NCI-H446 treated with DMSO at 0.1 percent for 48 hours (cell line): ENCODE measurements at places on chromosomes 3 and 15.
A peak's percentile ranks its signal among the peaks of the same experiment; 100 is the strongest.

- no peak for DNase-seq
Observed at GRCh38 chr3:102593812-102594602, 159.2 kb downstream of the ZPLD1 start.

GRCh38 chr3:106428565-106428994 is 559.8 kb upstream of the CBLB start:
- peak; percentile 99 for DNase-seq

- DNase-seq, result no peak
Observed at GRCh38 chr3:132786890-132787289, 64.7 kb upstream of the NPHP3 start.

GRCh38 chr15:28103831-28104230 is 4.7 kb upstream of the OCA2 start:
- DNase-seq, result no peak

- no peak for DNase-seq
Observed at GRCh38 chr15:70088455-70088854, 9.3 kb downstream of the TLE3 start.
